A549 (cell line): ENCODE measurements at places on chromosomes 5 and 9.
A peak's percentile ranks its signal among the peaks of the same experiment; 100 is the strongest.

- DNase-seq, result no peak
These were observed 356.1 kb upstream of the KIF2A start for GRCh38 chr5:61949679-61950435.

DNA sequence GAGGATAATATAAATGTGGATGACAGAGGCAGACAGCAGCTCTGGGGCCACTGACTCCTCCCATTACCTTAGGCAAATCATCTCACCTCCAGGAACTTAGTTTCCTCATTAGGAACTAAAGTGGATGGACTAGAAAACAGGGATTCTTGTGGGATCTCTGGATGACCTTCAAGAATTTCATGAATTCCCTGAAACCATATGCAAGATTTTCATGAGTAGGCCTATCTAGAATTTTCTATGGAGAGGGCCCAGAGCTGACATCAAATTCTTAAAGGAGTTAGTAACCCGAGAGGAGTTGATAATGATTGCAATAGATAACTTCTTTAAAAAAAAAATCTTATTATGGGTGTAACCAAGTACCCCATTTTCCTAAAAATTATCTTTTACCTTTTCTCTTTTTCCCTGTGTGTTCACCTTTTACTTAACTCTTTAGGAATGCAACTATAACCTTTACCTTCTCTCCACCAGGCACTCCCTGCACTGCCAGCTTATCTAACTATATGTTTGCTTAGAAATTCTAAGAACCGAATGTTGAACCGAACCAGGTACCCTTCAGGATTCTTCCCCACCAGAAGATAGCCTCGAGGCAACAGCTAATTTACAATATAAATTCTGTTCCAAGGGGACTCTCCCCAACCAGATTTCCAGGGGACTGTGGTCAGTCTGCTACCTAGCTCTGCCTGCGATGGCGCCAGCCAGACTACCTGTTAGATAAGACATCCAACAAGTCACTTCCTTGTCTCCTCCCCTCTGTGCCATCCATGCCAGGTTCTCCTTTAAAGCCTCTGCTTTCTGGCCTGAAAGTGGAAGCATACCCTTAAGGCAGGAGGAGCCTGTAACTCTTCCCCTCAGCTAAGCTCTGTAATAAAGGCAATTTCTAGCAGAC is 86.0 kb downstream of the GCNT4 start:
- DNase-seq, result no peak

DNA sequence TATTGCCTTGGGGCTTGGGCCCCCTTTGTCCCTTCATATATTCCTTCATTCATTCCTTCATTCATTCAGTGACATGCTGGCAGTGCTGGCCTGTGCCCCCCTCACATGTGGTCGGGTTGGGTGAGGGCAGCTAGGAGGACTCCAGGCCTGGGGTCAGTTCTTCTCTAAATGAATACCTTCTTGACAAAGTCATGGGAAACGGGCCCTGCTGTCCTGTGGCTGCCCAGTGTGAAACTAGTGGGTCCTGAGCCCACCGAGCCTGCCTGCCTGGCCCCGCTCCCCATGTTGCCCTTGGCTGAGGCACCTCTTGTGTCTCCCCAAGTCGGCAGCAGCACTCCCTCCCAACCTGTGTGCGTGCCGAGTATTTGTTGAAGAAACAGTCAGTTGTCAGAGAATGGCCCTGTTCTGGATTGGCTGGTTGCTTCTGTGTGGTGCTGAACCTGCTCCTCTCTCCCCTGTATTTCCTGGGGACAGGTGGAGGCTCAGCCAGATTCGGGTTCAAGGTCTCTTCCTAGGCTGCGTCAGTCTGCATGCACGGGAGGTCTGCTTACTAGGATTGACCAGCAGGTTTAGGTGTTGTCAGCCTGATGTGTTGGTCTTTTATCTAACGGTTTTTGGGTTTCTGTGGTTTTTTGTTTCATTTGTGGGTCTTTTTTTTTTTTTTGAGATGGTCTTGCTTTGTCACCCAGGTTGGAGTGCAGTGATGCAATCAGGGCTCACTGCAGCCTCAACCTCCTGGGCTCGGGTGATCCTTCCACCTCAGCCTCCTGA is 3.0 kb upstream of the CEL start:
- no peak for DNase-seq

GRCh38 chr5:177973066-177973635 is 22.9 kb downstream of the PROP1 start:
- no peak for DNase-seq

- DNase-seq, result no peak
These were observed 30.2 kb downstream of the SNX18 start for GRCh38 chr5:54547711-54548250.

DNA sequence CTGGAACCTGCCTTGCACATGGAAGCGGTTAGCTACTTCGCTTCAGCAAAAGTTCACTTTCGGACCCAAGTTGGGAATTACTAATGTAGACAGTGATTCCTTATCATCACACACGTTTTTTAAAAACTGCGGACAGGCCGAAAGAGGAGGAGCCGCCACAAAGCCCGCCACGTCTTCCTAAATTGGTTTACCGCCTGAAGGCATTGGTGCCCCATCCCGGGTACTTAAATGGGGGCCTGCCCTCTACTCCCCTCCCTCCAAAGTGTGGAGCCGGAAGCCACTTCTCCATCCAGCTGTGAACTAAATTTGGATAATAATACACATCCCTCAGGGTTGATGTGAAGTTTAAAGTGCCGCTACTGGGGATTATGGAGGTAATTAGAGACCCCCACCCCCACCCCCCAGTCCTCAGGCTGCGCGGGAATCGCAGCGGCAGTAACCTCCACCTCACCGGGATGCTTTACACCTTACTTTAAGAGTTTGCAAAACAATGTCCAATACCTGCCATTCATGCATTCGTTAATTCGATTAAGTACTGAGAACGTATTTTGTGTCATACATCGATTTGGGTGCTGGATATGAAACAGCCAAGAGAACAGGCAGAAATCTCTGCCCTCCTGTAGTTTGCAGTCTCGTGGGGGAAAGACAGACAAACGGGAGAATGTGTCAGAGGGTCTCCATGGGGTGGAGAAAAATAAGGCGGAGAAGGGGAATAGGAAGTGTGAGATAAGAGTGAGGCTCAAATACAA is 937 bp upstream of the MACROH2A1 start:
- DNase-seq, result no peak

GRCh38 chr5:8382456-8382855 is 513.5 kb downstream of the MTRR start:
- no peak for DNase-seq

DNA sequence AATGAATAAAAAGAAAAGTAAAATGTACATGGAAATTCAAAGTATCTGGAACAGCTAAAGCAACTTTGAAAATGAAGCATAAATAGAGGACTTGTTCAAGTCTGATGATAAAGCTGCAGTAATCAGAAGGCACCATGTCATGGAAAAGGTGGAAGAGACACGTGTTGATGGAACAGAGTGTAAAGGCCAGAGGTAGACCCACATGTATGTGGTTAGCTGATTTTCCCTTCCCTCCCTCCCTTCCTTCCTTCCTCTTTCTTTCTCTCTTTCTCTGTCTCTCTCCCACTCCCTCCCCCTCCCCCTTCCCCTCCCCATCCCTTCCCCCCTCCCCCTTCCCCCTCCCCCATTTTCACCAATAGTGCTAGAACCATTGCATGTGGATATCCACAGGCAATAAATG is 58.7 kb upstream of the FCN1 start:
- no peak for DNase-seq

DNA sequence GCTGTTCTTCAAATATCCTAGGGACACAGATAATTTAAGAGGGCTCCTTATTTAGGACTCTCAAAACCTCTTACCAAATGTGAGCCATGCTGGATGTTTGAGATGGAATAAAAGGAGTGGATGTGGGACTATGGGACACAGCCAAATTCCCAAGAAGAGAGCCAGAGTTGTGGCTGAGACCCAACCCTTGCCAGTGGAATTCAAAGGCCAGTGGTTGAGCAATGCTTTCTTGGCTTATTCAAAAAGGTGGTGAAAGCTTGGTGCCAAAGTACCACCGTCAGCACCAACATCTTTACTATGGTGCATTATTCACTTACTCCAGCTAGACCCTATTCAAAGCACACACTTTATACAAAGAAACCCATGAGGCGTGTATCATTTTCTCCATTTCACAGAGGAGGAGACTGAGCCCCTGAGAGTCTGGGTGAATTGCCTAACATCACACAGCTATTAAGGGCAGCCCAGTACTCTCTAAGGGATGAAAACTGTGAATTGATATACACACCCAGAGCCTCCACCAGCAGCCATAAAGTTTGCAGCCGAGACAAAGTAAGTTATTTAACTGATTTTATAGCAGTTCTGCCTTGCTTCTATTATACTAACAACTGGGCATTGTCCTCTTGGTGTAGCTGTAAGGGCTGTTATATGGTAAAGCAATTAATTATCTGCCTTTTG is 391.7 kb downstream of the ACTL7B start:
- no peak for DNase-seq

- no peak for DNase-seq
These were observed 28.9 kb downstream of the ZNF366 start for GRCh38 chr5:72478276-72478675.

DNA sequence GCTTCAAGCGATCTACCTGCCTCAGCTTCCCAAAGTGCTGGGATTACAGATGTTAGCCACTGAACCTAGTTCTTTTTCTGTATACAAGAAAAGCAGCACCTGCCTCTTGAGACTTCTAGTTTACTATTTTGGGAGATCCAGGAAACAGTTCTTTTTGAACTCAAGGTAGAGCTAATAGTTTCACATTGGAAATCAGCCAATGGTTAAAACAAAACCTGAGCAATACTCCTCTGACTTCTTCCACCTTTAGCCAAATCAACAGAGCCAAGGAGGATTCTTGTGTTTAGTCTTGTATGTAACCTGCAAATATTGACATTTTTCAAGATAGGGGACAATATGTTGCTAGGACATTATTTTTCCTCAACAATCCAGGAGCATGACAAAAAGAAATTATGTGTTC is 349.4 kb downstream of the SH3GL2 start:
- no peak for DNase-seq

DNA sequence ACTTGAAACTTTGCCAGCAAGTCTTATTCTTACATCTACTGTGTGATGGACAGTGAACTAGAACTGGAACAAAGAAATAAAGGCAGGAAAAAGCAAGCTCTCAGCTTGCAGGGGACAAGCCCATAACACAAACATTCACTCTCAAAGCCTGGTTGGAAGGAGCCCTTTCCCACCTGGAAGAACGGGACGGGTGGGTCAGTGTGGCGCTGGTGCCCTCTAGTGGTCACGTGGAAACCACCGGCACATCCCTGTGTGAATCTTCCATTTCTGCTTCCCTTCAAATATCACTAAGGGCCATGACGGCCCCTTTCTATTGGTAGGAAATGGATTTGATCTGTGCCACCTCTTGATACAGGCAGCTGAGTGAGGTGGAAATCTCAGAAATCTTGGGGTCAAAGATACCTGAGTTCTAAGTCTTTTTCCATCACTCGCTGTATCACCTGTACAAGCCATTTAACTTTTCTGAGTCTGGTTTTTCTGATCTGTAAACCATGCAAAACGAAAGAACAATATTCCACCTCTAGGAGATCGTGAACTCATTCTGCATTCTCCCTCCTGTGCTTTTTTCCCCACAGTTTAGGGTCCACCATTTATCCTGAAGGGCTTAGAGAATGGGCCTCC is 211.6 kb downstream of the MSX2 start:
- peak; percentile 57 for DNase-seq

DNA sequence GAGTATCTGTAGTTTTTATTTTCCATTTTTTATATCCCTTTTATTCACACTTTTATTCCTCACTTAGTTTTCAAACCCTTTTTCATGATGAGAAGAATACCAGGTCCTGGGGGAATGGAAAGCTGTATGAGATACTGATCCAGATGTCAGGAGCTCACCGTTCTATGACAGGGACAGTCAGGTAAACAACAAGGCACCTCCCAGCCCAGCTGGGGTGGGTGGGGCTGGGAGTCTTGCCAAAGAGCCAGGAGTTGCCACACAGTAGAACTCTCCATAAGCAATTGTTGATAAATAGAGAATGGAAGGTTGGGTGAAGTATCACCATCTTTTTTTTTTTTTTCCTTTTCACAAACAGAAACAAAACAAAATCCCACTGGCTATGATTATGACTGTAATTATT is 225.8 kb downstream of the NSG2 start:
- no peak for DNase-seq

DNA sequence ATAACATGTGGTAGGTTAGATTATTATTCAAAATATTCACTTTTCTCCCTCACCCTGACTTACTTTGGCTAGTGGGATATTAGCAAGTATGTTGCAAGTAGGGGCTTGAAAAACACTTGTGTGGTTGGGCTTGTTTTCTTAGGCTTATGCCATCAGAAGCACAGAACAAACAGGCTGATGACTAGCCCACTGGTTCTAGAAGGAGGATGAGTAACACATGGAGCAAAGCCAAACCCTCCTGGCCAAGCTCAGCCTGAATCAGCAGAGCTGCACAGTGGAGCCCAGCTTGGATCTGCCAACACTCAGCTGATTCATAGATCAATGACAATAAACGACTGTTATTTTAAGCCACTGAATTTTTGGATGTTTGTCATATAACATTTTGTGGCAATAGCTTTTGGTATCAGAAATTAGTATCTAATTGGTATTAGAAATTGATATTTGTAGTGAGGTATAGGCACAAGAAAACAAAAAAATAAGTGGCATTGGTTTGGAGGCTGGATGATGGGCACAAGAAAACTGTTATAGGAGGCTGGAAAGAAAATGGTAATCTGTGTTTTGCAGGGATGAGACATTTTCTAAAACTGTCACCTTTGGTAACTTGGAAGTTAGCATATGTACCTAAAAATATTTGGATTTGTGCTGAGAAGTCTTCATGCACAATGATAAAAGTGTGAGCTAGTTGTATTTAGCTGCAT is 46.1 kb upstream of the ZBED3 start:
- peak; percentile 82 for DNase-seq

DNA sequence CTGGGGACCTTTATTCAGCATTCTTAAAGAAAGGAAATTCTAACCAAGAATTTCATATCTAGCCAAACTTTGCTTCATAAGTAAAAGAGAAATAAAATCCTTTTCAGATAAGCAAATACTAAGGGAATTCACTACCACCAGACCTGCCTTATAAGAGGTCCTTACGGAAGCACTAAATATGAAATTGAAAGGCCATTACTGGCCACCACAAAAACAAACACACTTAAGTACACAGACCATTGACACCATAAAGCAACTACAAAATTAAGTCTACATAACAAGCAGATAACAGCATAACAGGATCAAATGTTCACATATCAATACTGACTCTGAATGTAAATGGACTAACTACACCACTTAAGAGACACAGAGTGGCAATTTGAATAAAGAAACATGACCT is 361.4 kb upstream of the POU5F2 start:
- DNase-seq, result no peak

GRCh38 chr9:108434036-108434435 is 421.8 kb downstream of the ACTL7B start:
- no peak for DNase-seq

GRCh38 chr5:163766936-163767670 is 261.7 kb downstream of the MAT2B start:
- no peak for DNase-seq
